ENCODE measurements at places on chromosomes 11 and 22.
A peak's percentile ranks its signal among the peaks of the same experiment; 100 is the strongest.

- peak; percentile 22 for DNase-seq
Measured at GRCh38 chr11:44483919-44484610, 81.4 kb upstream of the CD82 start.

- peak; percentile 45 for DNase-seq
Measured at GRCh38 chr11:62545437-62546243, 966 bp downstream of the AHNAK start.

DNA sequence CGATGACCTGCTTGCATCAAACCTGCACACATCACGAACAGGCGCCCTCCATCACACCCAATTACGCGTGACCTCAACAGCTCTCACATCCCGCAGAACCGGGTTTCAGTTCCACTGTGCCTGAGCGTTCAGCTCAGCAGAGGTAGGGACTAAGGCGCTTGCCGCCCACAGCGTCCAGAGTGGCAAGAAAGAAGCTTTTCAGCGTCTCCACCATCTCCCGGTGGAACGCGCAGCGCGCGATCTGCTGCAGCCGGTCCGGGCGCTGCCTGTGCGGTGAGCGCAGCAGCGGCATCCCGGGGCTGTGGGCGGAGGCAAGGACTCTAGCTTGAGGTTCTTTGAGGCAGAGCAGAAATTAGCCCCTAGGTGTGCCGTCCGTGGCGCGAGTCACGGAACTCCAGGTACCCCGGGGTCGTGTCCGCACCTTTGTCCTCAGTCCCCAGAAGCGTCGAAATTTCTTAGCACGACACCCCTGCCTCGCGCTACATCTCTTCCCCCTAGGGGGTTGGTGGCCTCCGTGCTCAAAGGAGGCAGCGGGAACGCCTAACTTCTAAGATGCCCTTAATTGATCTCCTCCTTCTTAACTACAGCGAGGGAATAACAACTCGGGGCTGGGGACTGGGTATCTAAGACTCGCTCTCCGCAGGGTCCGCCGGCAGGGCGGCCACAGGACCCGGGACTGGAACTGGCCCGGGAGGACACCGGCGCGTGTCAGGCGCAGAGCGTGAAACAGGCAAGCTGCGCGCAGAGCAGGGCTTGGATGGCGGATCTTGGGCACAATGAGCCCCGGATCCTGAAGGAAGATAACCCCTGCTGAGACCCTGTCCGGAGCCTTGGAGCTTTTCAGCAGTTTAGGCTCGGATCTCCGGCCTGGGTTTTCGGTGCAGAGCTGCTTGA, 1.7 kb upstream of the CALCA start:
- DNase-seq = no peak

GRCh38 chr11:128491195-128491936, 96.0 kb downstream of the ETS1 start:
- DNase-seq = no peak

- DNase-seq = no peak
Measured at GRCh38 chr11:71078482-71078881, 173.9 kb downstream of the SHANK2 start.

DNA sequence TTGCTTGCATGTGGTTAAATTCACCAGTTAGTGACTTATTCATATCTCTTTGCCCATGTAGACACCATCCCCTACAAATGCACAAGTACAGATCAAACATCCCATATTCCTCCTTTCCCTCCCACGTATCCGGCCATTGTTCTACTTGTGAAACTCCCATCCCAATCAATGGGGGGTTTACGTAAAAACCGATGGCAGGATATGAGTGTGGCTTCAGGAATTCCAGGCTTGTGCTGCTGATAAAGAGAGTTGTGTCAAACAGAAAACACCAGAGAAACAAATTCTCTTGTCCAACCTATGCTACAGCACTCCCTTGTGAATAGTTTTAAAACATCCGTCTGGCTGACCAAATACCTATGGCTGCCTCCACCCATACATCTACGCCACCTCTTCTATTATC, 15.5 kb downstream of the FLI1 start:
- no peak for DNase-seq

DNA sequence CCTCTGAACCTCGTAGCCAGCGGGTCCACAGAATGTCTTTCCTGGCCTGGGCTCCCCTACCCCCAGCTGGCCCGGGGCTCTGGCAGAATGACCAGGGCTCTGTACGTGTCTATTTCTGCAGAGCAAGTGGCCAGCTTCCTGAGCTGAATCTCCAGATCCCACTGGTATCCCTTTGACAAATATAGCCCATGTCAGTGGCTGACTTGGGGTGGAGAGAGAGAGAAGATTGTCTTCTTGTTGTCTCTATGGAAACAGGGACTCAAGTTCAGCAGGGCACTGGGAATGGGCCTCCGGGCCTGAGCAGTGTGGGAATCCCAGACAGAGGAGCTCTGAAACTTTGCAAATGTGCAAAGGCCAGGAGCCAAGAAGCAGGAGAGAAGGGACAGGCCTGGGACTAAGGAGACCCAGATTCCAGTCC, 33.9 kb downstream of the ANO1 start:
- no peak for DNase-seq

GRCh38 chr11:11937433-11937832, 71.0 kb downstream of the DKK3 start:
- no peak for DNase-seq

DNA sequence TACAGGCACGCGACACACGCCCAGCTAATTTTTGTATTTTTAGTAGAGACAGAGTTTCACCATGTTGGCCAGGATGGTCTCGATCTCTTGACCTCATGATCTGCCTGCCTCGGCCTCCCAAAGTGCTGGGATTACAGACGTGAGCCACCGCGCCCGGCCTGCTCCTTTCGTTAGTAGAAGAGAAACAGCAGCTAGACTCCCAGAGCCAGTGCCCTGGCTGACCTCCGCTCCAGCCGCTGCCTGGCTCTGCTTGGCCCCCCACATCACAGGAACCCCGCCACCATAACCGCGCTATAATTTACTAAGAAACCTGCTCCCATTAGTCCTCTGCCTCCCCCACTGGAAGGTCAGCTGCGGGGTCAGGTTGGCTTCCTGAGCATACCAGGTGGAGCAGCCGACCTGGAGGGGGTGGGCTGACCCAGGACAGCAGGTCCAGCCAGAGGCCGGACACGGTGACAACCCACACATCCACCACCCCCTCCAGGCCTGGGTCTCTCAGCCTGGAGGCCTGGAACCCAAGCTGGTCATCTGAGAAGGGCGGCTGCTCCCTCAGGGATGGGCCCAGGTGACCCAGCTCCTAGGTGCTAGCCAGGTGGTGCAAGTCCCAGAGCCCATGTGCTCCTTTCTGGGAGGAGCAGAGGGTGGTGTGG, 7.5 kb upstream of the POLDIP3 start:
- DNase-seq = no peak

DNA sequence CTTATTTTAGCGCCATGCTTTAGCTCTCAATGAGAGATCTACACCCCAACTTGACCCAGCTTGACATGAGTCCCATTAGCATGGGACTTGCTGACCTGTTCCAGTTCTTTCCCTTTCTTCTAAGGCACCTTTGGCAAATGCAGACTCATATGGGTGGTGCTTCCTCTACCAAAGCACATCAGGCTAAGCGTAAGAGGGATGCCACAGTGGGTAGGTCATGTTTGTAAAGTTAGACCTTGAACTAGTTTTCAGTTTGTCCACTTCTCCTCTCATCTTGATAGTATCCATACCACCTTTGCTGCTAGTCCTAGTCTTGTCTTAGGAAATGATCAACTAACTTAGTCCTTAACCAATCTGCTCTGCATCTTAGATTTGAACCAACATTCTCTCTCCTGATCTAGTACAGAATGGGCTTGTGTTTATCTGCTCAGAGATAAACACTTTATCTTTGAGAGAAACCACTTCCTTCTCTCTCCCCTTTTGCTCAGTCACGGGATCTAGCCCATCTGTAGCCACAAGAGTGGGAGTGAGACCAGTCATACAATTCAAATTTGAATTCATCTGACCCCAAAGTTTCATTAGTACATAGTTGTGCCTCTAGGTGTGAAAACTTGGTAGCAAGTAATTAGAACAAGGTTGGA, 72.1 kb upstream of the CD44 start:
- no peak for DNase-seq

GRCh38 chr11:126307706-126308105, 3.8 kb downstream of the DCPS start:
- DNase-seq = peak; percentile 53

- no peak for DNase-seq
Measured at GRCh38 chr11:72030472-72031045, 31.9 kb downstream of the IL18BP start.

- DNase-seq = no peak
Measured at GRCh38 chr11:71204294-71204693, 48.1 kb downstream of the SHANK2 start.

DNA sequence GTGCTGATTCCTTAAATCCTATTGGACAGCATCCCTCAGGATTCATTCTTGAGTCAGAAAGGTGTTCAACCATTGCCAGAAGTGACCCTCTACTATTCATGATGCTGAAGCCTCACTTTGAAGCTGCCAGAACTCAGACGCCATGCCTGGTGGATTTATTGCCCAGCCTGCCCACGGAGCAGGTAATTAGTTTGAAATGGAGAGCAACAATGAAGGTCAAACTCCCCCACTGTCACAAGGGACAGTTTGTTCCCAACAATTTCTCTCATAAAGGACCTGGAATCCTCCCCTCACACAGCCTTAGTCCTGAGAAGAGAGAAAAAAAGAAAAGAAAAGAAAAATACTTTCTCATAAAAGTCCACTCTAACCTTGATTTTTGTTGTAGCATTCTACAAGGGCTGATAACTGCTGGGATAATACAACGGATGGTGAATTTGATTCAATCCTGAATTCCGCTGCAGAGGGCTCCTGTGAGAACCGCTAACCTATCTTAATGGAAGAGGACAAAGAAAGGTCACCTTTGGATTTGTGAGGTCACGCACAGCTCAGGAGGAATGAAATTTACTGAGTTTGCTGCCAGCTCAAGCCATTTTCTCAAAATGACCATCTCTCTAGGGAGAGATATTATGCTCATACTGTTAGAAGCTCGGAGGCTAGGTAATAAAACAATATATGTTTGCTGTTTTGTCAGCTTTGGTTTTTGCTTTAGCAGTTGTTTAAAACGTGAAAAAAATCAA, 161.6 kb upstream of the SYN3 start:
- DNase-seq = no peak

DNA sequence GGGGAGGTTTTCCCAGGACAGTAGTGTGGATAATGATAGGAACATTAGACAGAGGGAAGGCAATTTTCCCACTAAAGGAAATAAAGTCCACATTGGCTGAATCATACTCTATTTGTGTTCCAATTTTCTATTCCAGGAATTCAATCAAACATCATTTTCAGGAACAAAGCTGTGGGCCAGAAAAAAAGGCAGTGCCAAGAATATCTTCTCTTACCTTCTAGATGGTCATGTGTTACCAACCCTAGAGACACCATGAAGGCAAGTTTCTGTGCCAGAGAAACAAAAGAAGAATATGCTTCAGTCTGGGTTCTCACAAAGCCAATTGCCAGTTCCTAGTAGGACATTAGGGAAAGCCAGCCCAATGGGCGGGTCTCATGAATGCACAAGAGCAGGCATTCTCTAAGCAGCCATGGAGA, 27.5 kb downstream of the LARGE2 start:
- DNase-seq = peak; percentile 16

GRCh38 chr22:45934659-45935341, 42.2 kb downstream of the WNT7B start:
- peak; percentile 25 for DNase-seq

DNA sequence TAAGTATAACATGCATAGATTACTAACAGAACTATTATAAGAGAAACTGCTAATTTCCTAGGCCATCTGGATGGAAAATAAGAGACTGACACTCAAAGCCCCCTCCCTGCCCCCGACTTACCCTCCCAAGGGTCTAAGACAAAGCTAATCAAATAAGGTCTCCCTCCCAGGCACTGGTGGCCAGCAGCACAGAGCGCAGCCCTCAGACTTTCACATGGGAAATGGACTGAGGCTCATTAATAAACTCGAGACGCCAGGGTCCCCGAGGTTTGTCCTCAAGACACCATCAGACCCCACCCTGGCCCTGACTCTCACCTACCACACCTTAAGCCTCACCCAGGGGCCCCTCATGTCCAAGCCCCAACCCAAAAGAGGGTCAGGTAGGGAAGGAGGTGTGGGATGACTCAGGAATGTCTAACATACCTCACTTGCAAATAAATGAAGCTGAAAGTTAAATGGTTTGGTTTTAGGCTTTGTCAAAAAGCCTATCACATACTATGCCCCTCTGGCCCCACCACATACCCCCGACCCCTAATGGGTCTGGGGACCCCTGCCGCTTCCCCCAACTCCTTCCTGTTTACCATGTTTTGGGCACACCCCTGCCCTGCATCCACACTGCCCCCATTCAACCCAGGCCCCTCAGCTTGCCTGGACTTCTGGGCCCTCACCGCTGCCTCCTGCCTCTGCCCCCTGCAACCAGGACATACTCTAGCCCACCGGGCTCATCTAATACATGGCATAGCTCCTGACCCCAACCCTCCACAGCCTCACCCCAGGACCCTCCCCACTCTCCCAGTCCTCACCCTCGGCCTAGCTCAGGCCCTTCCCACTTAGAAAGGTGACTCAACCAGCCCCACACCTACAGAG, 11.4 kb downstream of the ARAP1 start:
- no peak for DNase-seq

DNA sequence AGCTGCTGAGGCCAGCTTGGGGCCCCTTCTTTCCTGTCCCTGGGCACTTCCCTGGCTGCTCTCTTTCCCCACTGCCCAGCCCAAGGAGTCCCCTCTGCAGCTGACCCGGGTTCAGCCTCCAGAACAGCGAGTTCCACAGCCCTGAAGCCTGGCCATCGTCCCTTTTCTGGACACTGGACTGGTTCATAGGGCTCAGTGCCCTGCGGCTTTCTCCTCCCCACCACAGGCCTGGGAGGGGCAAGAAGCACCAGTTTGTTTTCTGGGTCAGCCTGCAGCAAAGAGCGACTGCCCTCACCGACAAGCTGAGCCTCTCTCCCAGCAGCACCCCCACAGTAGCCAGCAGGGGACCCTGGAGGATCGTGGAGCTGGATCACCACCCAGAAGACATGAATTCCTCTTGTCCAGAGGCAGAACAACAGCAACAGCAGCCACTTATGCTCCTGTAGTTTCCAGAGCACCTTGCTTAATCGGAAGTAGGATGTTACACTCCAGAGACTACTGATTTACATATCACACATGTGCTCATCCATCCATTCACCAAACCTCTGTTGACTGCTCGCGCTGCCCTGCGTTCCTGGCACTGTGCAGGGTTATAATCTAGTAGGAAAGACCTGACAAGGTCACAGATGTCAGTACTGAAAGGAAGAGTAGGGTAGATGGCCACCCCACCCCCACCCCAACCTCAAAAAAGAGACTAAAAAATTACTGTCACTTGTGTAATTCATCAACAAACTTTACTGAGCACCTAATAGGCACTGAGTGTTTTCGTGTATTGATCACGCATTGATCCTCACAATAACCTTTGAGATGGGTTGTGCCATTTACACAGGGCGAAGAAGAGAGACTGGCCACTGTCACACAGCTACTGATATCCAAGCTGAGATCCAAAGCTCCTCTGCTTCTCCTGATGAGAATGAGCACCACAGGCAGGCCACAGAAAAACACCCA, 13.0 kb upstream of the CXCR5 start:
- peak; percentile 68 for DNase-seq

- DNase-seq = no peak
Measured at GRCh38 chr22:19173047-19174035, 5.2 kb downstream of the SLC25A1 start.
